T-helper 17 cell (primary cell): ENCODE measurements at places on chromosomes 7 and 10. TPM values are rescaled to one million over a fixed set of nuclear protein-coding genes. Genes with fewer than 3 reads are reported as not detected.

Gene GALNT11
- 25.3 TPM for total RNA-seq

GRCh38 chr7:97021747-97022490, 2.7 kb downstream of the DLX5 start:
- no peak for DNase-seq

- DNase-seq, result no peak
These were observed 68.3 kb downstream of the NAMPT start for GRCh38 chr7:106216517-106216922.

Gene OR2A1
- not detected for total RNA-seq

- DNase-seq, result no peak
These were observed 63.4 kb downstream of the HPSE2 start for GRCh38 chr10:99172128-99172738.
